ENCODE measurements at places on chromosomes 16 and 17. TPM values are rescaled to one million over a fixed set of nuclear protein-coding genes. Genes with fewer than 3 reads are reported as not detected.

- no peak for DNase-seq
Measured at GRCh38 chr16:89904606-89905510, 13.8 kb upstream of the MC1R start.

DNA sequence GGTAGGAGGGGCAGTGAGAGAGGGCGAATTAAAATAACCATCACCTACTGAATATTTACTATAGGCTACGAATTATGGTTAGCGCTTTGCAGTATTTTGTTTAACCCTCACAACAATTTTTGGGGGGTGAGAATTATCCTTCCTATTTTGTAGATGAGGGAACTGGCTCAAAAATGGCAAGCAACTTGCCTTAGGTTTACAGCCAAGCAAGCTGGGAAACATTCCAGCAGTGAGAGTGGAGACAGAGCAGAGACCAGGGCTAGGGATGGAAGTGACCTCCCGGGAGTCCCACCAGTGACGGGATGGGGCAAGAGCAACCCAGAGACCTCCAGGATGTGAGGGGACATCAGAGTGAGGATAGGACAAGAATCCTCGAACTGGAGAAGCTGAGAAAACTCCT, 352 bp upstream of the VMO1 start:
- DNase-seq, result no peak

GRCh38 chr17:28159004-28159403, 116.5 kb downstream of the NLK start:
- DNase-seq, result no peak

- DNase-seq, result no peak
Measured at GRCh38 chr16:77963185-77964044, 58.9 kb upstream of the CLEC3A start.

DNA sequence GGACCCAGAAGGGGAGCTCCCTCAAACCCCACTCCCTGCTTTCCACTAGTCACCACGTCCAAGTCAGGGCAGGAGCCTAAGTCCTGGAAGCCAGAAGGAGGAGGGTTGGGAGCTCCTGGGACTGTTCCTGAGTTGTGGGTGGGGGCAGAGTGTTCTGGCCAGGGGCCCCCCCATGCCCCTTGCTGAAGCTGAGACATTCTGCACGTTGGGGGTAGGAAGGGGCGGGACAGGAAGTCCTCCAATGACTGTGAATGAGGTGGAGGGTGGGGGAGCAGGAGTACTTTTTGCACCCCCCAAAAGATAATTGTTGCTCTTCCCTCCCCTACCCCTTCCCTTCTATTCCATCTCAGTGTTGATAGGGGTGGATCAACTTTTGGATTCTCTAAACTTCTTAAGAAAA, 21.4 kb upstream of the C17orf113 start:
- DNase-seq, result no peak

GRCh38 chr17:44912763-44913544, 2.3 kb downstream of the GFAP start:
- DNase-seq, result no peak

GRCh38 chr17:71779482-71779881, 341.3 kb upstream of the SOX9 start:
- DNase-seq, result no peak

DNA sequence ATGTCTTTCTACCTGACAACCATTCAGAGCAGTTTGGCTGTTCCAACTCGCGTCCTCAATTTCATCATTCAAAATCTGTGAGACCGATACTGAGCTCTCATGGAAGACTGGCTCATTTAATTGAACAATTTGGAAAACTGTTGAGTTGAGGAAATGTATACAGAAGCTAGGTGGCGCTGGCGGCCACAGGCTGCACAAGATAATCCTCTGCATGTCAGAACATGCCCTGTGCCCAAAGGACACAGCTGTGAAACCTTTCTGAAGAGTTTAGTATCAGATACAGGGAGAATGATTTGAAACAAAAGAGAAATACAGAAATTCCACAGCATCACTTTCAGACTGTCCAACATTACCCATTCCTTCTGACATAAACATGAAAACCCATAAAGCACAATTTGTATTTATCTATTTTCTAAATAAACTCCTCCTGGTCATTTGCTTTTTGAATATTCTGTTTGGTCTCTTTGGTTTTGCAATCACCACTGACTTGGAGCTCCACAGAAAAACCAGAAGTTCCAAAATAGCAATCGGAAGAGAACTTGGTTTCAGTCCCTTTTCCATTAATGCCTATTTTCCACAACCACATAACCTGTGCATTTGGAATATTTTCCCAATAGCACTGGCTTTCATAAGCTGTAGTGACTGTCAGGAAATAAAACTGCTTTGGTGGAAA, 192.8 kb downstream of the MAP2K6 start:
- DNase-seq, result no peak

DNA sequence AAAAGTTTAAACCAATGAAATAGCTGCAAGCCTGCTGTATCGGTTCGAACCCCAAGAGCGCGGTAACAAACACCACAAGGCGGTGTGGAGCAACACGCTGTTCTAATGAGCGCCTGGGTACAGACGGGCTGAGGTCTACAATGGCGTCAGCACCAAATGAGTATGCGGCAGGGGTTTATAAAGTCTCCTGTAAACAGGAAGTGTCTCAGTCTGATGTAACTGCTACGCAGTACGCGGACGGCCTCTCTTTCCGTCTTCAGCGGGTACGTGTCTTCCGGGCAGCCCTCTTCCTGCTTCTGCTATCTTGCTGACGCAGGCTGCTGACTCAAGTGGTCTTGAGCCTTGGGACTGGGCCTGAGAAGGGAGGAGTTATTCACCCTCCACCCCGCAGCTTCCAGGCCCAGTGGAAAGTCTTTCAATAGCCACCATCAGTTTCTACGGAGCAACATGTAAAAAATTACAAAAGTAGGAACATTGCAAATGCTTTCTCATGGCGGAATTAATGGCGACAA, 40.5 kb upstream of the KCNJ2 start:
- no peak for DNase-seq

DNA sequence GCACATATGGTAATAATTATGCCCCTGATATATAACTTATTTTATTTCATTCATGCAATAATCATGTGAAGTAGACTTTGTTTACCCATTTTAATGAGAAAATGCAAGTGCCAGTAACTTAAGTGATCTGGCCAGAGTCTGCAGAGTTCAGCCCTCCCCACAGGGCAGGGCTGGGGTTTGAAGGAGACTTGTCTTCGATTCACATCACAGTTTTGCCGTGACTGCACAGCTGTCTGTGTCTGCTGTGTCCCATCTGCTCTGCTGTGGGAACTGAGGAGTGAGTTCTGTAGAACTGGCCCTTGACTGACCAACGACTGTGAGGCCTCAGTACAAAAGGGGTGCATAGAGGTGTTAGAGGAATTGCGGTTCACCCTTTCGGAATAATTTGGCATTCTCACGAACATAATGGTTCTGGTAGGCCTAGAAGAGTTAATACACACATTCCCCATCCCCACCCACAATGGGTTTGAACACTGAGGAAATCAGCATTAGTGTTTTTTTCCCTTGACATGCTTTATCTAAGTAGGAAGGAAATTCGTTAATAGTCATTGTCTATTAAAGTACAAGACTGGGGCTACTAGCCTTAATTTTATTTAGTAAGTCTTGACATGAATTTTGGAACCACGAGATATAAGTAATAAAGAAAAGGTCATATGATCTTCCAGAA, 113.6 kb upstream of the MON1B start:
- DNase-seq, result no peak

- no peak for DNase-seq
Measured at GRCh38 chr16:74607962-74608356, 1.0 kb upstream of the GLG1 start.

DNA sequence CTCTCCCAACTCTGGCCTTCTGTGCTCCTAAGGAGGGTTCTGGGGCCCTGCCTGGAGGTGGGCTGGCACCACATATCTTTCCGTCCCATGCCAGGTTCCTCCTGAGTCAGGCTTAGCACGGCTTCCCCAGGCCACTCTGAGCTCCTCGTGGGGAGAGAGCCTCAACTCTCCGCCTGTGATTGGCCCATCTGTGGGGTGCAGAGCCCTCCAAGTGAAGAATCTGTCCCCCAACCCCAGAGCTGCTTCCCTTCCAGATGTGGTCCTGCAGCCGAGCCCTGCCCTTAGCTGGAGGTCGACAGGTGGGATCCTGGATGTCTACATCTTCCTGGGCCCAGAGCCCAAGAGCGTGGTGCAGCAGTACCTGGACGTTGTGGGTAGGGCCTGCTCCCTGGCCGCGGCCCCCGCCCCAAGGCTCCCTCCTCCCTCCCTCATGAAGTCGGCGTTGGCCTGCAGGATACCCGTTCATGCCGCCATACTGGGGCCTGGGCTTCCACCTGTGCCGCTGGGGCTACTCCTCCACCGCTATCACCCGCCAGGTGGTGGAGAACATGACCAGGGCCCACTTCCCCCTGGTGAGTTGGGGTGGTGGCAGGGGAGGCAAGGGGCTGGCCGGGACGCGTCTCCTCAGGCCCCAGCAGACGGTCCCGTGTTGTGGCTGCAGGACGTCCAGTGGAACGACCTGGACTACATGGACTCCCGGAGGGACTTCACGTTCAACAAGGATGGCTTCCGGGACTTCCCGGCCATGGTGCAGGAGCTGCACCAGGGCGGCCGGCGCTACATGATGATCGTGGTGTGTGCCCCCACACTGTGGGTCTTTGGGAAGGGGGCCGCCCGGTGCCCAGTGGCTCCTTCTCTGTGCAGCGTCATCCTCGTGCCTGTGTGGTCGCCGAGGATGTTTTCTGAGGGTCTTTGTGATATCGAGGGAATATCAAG, 6.9 kb downstream of the GAA start:
- no peak for DNase-seq

Gene ITGAL
- 0.33 TPM for total RNA-seq

GRCh38 chr17:63974594-63975192, 2.0 kb upstream of the SCN4A start:
- DNase-seq, result no peak

Gene OTOA
- 0.17 TPM for total RNA-seq

GRCh38 chr16:27302126-27302525, 11.6 kb upstream of the IL4R start:
- DNase-seq, result no peak

GRCh38 chr17:46756081-46756735, 62.3 kb downstream of the WNT3 start:
- no peak for DNase-seq

Gene APOH
- total RNA-seq, result 6.4 TPM

GRCh38 chr17:64580384-64581315, 73.9 kb downstream of the CEP95 start:
- DNase-seq, result no peak

- peak; percentile 92 for DNase-seq
Measured at GRCh38 chr16:84819644-84820304, at the start of gene CRISPLD2. Gene CRISPLD2 (plus strand): TSS chr16:84819985. CDS start chr16:84838496, 18,511 bp downstream.

GRCh38 chr16:65697521-65697920, 575.7 kb upstream of the CDH11 start:
- DNase-seq, result no peak

Gene KRT15
- total RNA-seq, result 840 TPM

Gene GNG13
- not detected for total RNA-seq

- DNase-seq, result no peak
Measured at GRCh38 chr17:42798011-42798382, 507 bp downstream of the COA3 start.

Gene KRTAP2-1
- total RNA-seq, result not detected

GRCh38 chr17:8900626-8901585, 33.4 kb upstream of the PIK3R6 start:
- no peak for DNase-seq

GRCh38 chr16:48188449-48189102, 32.8 kb upstream of the ABCC12 start:
- no peak for DNase-seq

DNA sequence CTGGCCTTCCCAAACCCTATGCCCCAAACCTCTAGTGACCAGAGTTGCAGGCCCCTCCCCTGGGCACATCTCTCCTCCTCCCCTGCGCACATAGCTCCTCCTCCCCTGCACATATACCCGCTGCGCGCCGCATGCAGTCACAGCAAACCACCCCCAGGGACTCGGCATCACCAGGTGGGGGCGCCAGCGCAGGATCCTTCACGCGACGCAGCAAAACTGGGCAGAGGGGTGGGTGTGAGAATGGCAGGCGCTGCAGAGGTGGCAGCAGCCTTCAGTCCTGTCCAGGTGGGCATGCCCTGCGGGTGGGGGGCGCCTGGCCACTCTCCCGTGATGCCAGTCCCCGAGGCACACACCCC, 5.6 kb downstream of the CORO6 start:
- DNase-seq, result peak; percentile 79

DNA sequence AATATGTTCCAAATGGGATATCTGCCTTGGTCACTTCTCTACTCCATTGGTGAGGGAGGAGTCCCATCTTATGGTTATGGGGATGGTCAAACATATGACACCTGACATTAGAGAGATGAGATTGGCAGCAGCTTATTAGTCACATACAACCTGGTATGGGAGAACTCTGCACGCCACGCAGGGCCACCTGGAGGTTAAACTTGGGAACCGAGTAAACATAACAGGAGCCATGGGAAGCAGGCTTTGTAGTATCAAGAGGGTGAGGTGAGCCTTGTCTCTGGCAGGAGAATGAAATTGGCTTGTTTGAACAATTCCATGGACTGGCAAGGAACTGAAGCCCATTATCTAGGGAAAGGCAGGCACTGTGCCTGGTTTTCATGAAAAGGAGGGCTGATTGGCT, 238.7 kb upstream of the ELAC2 start:
- DNase-seq, result no peak

DNA sequence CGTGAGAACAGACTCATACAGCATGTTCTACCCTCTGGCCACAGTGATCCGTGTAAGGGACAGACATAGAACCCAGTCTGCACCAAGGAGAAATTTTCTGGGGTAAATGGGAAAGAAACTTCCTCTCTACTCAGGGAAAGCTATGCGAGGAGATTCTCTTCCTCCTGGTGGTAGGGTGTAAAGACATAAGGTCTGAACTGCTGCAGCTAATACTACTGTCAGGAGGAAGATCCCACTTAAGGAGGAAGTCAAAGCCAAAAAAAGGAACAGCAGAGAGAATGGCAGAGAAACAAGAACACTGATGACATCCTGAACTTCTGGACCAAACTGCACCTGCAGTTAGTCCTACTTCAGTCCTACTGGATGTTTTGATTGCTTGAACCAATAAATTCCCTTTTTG, 7.1 kb upstream of the TM4SF5 start:
- DNase-seq, result no peak

Gene RHBDL1
- total RNA-seq, result 2.2 TPM

Gene PPP1R1B
- total RNA-seq, result 1.8 TPM

DNA sequence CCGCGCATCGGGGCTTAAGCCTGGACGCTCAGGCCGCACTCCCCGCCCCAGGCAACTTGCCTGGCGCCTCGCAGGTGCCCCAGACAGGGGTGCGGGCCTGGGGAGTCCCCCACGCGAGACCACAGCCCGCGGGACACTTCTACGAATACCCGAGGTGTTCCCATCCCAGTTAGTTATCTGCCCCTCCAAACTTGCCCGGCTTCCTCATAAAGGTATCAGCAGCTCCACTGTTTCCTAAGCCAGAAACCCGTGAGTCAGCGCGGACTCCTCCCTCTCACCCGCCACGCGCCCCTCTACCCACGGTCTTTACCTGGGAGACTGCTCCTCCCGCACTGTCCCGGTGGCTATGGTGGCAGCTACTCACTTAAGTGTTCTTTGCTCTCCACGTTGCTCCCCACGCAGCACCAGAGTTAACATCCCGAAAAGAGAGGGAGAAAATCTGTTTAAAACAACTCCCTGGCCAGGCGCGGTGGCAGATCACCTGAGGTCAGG, 1.0 kb upstream of the CREBBP start:
- DNase-seq, result no peak

- DNase-seq, result no peak
Measured at GRCh38 chr16:85911251-85911930, 12.4 kb downstream of the IRF8 start.

All from type B pancreatic cell (in vitro differentiated cells).